ENCODE measurements at places on chromosomes 12 and 14. TPM values are rescaled to one million over a fixed set of nuclear protein-coding genes. Genes with fewer than 3 reads are reported as not detected.

NPFF gene
- not detected for total RNA-seq

BEGAIN gene
- total RNA-seq = 3.4 TPM

ZNF891 gene
- 2.0 TPM for total RNA-seq

TCL1A gene
- total RNA-seq = not detected

CLEC6A gene
- total RNA-seq = not detected

G2E3 gene
- total RNA-seq = 24.7 TPM

GLT8D2 gene
- not detected for total RNA-seq

CAPZA3 gene
- total RNA-seq = not detected

TMCC3 gene
- total RNA-seq = 0.05 TPM

TEX52 gene
- not detected for total RNA-seq

Measured in activated T-helper 2 cell treated with anti-CD3 and anti-CD28 coated beads, Interferon-gamma antibody, Interleukin-2, Interleukin-4, amounts not matched to agents 10 μg/mL and 5 μg/mL and 100 μg/mL, durations not matched to agents 14 hours and 24 hours and 36 hours (primary cell).